ENCODE measurements at places on chromosomes 12 and 14.

GRCh38 chr12:93989949-93990348, 158.4 kb upstream of the PLXNC1 start:
- no peak for DNase-seq

- DNase-seq, result peak; percentile 24
Measured at GRCh38 chr12:69388371-69388770, 28.8 kb downstream of the YEATS4 start.

DNA sequence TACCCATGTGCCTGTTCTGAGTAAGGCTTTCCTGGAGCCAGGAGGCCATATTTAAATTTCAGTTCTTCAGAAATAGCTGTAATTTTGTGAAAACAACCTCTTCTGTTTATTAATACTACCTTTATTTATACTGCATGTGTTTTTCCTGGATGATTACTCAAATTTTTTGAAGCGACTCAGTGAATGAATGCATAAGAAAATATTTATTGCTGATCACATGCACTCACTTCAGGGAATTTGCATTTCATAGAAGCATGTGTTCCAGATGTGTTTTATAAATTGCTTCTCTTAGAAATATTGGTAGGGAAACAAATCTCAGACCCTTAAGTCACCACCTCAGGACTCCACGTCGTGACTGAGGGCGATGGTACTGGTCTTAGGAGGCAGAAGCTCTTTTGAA, 21.8 kb upstream of the DCN start:
- DNase-seq, result no peak

- DNase-seq, result no peak
Measured at GRCh38 chr12:92552412-92553108, 150.2 kb upstream of the PLEKHG7 start.

- DNase-seq, result no peak
Measured at GRCh38 chr12:115004470-115005146, 320.6 kb upstream of the TBX3 start.

GRCh38 chr14:63524537-63525155, 18.5 kb downstream of the PPP2R5E start:
- DNase-seq, result no peak

- DNase-seq, result no peak
Measured at GRCh38 chr12:92912052-92912451, 17.0 kb downstream of the EEA1 start.

- no peak for DNase-seq
Measured at GRCh38 chr12:30110958-30111586, 327.3 kb upstream of the TMTC1 start.
